ENCODE measurements at places on chromosomes 16 and 17.

DNA sequence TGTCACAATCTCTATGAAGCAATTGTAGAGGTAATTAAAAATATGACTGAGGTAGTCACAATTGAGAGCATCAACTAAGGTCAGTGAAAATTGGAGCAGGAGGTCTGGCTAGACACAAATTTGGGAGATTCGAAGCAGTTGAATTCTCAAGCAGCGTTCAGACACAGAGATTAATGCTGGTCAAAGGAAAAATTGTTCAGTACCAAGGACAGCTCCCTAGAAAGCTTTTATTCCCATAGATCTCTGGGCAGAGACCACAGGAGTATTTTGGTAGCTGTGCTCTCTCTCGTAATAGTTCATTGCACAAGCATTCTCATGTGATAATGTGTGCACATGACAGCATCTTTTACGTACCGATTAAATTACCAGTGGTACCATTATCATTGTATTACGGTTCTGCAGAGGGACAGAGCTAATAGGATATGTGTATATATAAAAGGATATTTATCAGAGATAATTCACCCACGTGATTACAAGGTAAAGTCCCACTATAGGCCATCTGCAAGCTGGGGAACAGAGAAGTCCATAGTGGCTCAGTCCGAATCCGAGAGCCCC lies 387.5 kb upstream of the HSBP1 start:
- DNase-seq = no peak

GRCh38 chr16:8959921-8960787 lies 3.6 kb downstream of the USP7 start:
- DNase-seq = no peak

DNA sequence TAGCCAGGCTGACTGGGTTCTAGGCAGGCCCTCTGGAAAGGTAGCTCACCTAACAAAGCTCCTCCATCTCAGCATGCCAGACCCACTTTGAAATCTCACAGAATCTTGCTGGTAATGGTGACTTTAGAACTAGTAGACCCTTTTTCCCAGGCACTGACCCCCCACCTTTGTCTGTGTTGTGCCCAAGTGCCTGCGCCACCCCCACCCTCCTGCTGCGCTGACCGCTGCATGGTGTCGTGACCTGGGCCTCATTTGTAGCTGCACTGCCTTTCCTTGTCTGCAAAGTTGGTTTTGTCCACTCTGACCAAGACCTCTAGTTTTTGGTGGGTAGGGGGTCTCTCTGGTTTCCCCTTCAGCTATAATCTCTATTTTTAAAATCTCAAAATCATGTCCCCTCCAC lies 6.8 kb downstream of the ATXN1L start:
- no peak for DNase-seq

- no peak for DNase-seq
These were observed 5.8 kb downstream of the PIK3R6 start for GRCh38 chr17:8861495-8862181.

- DNase-seq = no peak
These were observed 18.0 kb upstream of the GAS7 start for GRCh38 chr17:10216213-10216938.

DNA sequence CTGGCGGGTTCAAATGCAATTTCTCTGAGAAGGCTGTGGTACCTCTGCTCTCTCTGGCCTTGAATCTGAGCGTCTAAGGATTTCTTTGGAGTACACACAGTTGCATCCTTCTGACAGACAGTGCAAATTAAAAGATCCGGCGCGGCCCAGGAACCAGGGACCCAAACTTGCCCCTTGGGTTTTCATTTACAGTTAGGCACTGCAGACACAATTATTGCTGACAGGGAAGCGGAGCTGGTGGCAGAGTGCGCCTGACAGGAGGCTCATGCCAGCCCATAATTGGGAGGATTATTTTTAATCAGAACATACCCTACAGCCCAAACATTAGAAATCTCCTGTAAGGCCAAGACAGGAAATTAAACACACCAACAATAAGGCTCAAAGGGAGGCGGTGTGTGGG lies 1023.4 kb upstream of the RBFOX1 start:
- no peak for DNase-seq

DNA sequence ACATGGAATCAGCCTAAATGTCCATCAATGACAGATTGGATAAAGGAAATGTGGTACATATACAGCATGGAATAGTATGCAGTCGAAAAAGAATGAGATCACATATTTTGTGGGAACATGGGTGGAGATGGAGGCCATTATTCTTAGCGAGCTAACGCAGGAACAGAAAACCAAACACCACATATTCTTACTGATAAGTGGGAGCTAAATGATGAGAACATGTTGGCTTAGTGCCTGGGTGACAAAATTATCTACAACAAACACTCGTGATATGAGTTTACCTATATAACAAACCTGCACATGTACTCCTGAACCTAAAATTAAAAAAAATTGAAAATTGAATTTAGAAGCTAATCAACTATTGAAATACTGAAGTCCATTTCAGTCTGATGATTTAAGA lies 6.1 kb downstream of the ANKS4B start:
- no peak for DNase-seq

DNA sequence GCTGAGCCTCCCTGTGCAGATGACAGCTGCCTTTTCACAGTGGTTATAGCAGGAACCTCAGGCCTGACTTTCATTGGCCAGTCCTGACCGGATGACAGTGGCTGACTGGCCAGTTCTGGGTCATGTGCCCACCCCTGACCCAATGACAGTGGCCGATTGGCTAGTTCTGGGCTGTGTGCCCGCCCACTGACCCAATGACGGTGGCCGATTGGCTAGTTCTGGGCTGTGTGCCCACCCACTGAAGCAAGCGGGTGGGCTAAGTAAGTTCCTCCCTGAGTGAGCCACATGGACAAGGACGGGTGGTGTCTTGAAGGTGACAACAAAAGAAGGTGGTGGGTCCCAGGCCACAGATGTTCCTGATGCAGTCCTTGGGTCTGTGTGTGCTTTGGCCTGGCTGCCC lies 9.5 kb downstream of the DEF8 start:
- no peak for DNase-seq

DNA sequence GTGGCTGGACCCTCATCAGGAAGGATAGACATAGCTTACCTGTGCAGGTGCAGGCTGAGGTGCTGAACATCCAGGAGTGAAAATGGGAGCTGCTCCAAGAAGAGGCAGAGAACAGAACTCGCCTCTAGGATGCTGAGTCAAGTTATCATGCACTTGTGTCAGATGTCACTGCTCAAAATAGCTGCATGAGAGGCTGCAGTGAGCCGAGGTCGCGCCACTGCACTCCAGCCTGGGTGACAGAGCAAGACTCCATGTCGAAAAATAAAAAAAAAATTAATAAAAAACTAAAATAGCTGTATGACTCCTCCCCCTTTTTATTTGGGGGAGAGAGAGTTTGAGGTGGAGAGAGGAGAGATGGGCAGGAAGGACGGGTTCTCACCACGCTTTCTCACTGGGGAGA lies 148.8 kb downstream of the FOXL1 start:
- no peak for DNase-seq

DNA sequence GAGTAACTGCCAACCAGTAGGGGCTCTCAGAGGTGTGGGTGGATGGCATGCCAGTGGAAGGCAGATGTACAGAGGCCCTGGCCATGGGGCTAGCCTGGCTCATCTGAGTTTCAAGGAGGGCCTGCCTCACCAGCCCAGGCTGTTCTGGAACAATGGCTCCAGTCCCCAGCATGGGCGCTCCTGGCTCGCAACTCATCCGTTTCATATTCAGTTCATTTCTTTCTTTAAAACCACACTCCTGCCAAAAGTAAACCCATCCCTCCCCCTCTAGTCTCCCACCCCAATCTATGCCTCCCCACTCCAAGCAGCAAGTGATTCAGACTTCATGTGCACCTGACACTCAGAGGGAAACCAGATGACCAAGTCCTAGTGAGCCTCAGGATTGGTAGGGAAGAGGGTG lies 2.4 kb downstream of the CCL13 start:
- DNase-seq = no peak

DNA sequence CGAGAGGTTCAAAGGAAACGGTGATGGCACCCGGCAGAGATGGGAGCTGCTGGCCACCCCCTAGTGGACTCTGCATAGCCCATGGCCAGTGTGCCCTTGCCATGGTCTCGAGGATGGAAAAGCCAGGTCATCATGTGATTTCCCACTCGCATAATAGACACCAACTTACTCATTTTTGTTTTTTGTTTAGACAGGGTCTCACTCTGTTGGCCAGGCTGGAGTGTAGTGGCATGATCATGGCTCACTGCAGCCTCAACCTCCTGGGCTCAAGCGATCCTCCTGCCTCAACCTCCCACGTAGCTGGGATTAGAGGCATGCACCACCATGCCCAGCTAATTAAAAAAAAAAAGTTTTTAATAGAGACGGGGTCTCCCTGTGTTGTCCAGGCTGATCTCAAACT lies 27.6 kb downstream of the LDHD start:
- no peak for DNase-seq

GRCh38 chr16:52547004-52547833 lies at the start of gene TOX3:
Gene TOX3 (minus strand): TSS chr16:52547143. CDS start chr16:52546723, 420 bp downstream.
- DNase-seq = no peak

GRCh38 chr17:46273541-46274236 lies 21.2 kb upstream of the LRRC37A start:
- DNase-seq = no peak

- DNase-seq = no peak
These were observed 21.0 kb downstream of the LSM12 start for GRCh38 chr17:44045486-44045885.

Data from T-helper 9 cell (primary cell).